ENCODE measurements at places on chromosomes 5 and 9.

GRCh38 chr5:172404746-172405145, 49.6 kb downstream of the SH3PXD2B start:
- DNase-seq: no peak

DNA sequence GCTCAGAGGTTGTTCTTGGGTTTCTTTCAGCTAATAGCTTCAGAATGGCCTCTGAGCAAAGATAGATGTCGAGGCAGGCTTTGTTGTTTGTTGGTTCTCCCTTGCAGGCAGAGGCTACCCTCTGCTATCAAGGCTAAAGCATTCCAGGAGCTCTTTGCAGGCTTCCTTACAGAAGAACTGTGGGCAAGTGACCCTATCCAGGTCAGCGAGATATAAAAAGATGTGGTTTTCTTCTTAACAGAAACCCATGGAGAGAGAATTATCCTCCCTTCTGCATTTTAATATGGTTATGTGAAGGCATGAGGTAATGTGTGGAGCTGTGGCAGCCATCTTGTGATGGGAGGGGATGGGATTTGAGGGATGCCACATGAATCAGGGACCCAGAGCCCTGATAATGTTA, 67.0 kb downstream of the TLE4 start:
- DNase-seq: no peak

DNA sequence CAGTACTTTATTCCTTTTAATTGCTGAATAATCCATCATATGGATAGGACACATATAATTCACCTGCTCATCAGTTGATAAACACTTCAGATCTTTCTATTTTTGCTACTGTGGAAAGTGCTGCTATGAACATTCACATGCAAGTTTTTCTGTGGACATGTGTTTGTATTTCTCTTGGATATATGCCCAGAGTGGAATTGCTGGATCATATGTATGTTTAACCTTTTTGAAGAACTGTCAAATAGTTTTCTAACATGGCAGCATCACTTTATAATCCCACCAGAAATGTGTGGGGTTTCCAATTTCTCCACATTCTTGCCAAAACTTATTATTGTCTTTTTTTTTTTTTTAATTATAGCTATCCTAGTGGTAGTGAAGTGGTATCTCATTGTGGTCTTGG, 15.1 kb downstream of the CARTPT start:
- no peak for DNase-seq

DNA sequence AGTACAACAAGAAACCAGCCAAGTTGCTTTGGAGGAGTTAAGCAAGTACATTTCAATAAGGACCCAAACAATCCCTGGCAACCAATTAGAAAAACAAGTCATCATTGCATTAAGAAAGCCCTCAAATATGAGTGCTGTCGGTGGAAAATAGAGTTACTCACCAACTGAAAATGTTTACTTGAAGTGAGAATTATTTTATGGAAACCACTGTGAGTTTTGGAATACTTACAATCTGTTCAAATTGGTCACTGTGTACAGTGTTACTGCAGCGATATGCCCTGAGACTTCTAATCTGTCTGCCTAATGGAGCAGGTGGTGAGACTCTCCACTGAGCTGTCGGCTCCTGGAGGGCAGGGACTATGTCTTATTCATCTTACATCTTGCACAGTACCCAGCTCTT, 1073.2 kb upstream of the DMAC1 start:
- no peak for DNase-seq

- no peak for DNase-seq
These were observed 159.6 kb downstream of the CACNA1B start for GRCh38 chr9:138037140-138037539.

DNA sequence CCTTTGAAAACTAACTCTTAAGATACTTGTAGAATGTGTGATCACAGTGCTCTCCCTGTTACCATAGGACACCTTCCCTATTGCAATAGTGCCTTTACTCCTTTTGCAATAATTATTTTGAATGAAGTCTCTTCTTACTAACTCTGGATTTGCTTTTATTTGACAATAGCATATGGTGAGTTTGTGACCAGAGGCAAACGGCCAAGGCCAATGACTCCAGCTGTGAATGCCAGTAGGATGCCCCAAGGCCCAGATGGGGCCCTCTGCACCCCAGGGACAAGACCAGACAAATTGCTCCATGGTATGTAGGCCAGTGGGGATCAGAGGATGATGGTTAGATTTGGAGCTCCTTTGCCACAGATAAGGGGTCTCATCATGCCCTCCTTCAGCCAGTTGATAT, 116.9 kb downstream of the NPR3 start:
- no peak for DNase-seq
